Activated naive CD4-positive, alpha-beta T cell treated with anti-CD3 and anti-CD28 coated beads, Interleukin-2, amount 50 U/mL, for 16 hours (primary cell): ENCODE measurements at places on chromosomes 5 and 9.
A peak's percentile ranks its signal among the peaks of the same experiment; 100 is the strongest.

GRCh38 chr9:129336601-129337331 is 158.7 kb upstream of the IER5L start:
- DNase-seq, result peak; percentile 35

DNA sequence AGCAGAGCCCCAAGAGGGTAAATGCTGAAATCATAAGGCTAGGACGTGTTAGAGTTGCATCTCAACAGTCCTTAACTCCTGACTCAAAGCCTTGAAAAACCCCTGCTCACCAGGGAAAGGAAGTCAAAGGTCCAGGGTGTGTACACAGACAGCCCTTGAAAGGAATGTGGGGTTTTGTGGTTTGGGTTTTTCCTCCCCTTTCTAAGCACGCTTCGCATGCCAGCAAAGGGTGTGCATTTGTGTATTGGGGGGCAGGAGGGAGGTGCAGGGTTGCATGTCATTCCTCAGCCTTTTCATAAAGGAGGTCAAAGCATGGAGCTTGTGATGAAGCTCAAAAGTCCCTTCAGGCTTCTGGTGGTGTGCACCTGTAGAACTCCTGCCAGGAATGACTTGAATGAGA is 17.3 kb upstream of the XPA start:
- DNase-seq, result no peak

GRCh38 chr5:17014686-17015085 is 78.6 kb upstream of the MYO10 start:
- DNase-seq, result no peak

DNA sequence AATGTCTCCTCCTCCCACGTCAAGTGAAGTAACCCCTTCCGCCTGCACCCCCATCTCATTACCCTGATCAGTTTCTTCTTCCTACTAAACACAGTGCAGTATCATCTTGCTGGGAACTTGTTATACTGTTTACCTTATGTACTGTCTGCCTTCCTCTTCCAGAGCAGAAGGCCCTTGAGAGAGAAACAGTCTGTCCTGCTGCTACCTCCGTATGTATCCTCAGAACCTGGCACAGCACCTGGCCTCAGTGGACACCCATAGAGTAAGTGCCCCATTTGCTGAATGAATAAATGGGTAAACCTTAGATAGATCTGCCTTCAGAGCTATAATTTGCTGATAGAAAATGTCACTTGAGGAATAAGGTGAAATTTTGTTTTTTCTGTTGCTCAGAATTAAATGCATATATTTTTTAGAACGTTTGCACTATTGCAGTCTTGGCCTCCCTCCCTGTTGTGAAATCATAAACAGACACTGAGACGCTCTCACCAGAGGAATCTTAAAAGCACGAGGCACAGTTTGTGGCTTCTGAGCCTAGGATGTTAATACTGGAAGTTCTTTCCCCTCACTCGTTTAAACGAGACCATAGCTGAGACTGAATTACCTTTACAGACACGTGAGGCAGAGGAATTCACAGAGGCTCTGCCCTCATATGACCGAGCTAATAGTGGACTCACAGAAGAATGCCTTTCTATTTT is 223.1 kb upstream of the DAP start:
- no peak for DNase-seq

DNA sequence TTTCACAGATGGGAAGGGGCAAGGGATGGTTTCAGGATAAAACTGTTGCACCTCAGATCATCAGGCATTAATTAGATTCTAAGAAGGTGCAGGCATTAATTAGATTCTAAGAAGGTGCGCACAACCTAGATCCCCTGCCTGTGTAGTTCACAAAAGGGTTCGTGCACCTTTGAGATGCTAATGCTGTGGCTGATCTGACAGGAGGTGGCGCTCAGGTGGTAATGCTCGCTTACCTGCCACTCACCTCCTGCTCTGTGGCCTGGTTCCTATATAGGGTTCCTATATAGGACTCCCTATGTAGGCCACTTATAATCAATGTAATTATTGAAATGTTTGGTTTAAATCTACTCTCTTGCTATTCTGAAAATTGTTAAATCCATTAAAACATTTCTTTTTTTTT is 171.0 kb downstream of the MSX2 start:
- DNase-seq, result no peak

DNA sequence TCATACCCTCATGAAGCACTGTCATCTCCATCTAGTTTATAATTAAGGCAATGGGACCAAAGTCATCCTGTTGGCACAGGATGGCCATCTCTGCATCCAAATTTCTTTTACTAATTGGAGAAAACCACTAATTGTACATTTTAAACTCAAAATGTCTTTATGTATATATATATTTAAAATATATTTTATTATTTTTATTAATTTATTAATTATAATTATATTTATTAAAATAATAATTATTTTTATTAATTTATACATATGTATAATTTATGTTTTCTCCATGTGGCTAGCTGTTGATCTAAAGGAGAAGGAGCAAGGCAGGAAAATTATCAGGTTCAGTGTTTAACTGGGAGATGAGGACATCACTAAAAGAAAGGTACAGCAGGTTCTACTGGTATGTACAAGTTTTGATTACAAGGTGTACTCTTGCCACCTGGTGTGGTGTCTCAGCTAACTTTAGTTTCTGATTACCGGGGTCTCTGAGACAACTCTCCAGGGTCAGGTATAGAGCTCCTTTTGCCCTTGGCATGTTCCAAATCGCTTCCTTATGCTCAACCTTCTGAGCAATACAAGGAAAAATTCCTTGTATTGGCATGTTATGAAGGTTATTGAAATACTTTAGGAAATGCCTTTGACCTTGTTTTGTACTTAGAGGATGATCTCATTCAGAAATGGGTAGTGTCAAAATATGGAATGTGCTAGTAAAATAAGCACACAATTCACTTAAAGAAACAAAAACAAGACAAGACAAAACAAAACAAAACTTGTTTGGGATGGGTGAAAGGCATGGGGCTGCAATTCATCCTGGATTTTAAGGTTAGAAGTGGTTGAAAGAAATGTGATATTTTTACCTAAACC is 79.6 kb downstream of the GHR start:
- no peak for DNase-seq

DNA sequence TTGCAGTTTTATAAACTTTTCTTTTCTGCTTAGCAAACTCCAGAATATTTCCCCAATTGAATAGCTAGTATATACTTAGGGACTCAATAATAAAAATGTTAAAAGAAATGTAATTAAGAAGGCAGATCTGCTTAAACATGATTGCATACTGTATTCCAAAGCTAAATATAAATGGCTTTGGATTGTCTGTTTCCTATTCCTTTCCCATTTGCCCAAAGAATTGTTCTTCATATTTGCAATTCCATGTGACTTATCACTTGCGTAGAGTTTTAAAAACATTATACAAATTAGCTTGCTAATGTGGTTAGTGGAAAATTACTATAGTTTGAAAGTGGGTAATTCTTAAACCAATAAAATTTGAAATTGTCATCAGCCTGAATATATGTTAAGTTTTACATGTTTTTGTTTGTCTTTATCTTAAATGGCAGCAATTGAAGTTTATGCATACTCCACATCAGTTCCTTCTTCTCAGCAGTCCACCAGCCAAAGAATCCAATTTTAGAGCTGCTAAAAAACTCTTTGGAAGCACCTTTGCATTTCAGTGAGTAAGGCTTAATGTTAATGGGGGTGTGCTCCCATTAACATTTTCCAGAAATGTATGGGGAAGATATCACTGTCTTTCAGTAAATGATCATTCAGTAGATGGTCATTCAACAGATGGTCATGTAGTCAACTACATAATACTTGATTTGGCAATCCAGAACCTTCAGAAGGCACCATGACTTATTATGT is 161.2 kb downstream of the PARP8 start:
- no peak for DNase-seq

DNA sequence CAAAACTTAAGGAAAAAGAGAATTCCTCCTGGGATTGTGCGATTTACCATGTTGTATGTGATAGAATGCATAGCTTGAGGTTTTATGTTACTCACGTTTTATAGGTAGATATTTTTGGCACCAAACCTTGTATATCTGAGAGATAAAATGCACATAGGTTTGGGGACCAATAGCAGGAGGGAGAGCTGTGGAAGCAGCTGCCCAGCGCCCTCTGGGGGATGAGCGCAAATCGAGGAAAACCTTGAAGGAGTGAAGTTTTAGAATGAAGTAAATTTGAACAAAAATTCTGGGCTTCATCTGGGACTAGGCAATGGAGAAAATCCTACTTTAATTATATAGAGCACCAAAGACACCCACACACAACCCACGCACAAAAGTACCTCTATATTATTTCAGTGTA is 197.0 kb downstream of the ADCY2 start:
- no peak for DNase-seq

GRCh38 chr9:98886691-98887229 is 56.9 kb upstream of the COL15A1 start:
- DNase-seq, result no peak

GRCh38 chr9:72464857-72465592 is 56.4 kb upstream of the TMC1 start:
- no peak for DNase-seq

DNA sequence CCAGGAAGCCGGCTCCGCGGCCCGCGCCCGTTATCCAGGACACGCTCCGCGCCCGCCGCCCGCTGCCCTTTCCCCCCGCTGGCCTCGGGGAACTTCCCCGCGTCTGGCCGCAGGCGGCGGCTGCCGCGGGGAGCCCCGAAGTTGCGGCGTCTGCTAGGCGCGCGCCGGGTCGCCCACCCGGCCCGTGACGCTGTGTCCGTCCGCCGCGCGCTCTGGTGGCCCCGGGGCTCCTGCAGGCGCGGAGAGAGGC is 621 bp upstream of the GCNT4 start:
- DNase-seq, result no peak

DNA sequence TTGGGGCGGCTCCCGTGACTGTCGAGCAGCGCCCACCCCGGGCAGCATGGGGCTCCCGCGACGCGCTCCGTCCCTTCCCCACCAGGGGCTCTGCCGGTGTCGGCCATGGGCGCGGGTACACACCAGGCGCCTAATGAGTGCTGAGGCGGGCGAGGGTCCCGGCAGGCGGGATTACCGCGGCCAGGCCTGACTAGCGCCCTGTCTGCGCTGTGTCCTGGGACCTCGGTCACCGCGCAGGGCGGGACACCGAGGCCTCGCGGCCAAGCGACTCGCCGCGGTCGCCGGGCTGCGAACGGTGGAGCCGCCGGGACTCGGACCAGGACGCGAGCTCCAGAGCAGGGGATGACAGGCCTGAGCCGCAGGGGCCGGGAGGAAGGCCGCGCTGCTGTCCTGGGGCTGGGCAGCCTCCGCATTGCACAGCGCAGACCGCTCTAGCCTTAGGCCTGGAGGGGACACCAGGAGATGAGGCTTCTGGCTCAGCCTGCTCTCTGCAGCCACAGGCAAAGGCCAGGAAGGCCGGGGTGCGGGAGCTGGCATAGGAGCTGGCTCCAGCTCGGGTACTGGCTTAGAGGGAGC is 14.1 kb downstream of the LCN10 start:
- DNase-seq, result no peak

DNA sequence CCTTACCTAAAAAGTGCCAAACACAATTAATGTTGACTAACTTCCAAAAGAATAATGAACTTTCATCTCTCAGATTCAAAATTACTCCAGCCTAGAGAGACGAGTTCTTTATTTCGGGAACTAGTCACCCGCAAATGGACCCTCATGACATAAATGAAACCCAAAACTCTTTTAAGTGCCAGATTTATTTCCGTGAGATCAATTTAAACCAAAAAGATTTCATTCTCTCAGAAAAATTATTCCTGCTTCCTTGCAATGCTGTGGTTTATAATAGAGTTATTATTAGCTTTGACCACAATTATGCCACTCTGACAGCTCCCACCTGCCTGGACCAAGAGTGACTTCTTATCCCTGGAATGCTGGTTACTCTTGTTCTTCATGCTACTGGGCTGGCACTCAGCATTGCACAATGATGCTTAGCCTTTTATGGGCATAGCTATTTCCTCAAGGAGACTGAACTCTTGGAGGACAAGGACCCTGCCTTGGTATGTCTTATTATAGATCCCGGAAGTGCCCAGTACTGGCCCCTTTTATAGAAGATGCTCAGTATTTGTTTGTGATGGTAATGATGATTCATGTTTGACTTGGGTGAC is 183.5 kb downstream of the SNX18 start:
- no peak for DNase-seq

DNA sequence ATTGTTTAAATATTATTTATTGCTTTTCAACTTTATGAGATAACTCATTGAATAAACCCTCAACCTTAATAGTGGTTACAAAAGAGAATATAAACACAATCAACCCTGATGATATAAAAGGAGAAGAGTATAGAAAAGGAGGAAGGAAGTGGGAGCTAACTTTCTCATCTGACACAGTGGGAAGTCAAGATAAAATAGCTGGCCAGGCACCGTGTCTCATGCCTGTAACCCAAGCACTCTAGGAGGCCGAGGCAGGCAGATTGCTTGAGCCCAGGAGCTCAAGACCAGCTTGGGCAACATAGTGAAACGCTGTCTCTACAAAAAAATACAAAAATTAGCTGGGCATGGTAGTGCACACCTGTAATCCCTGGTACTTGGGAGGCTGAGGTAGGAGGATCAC is 93.5 kb downstream of the PPP2R2B start:
- DNase-seq, result no peak

DNA sequence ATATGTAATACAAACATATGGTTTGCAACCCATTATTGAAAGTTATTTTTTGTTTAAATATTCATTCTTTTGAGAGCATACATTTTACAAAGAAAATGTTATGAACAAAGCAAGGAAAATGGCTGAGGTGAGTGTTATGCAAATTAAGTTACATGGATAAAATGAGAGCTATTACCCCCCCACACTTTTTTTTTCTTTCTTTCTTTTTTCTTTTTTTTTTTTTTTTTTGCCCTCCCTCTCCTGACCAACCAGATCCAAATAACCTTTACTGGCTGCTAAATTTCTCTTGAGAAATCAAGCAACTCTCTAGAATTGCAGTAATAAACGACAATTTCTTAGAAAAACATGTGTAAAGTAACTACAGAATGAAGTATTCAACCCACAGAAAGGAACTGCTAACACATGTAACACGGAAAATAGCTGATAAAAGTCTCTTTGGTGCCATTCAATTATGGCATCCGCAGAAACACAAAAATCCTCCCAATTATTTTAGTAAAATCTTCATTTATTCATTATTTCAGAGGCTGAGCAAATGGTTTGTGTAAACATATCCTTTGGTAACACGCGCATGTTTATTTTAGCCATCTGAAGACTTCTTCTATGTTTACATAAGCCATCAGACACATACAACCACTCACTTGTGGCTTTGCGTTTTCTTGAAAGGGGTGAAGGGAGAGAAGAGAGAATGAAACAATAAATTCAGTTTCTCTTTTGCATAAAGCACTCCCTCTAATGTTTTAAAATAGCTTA is 216.1 kb downstream of the NFIB start:
- no peak for DNase-seq

GRCh38 chr5:54719384-54720283 is 202.1 kb downstream of the SNX18 start:
- DNase-seq, result no peak

GRCh38 chr5:146130440-146131045 is 25.2 kb upstream of the PLAC8L1 start:
- no peak for DNase-seq

GRCh38 chr5:57698086-57698485 is 215.5 kb upstream of the ACTBL2 start:
- no peak for DNase-seq

GRCh38 chr5:146049704-146050026 is 55.7 kb downstream of the PLAC8L1 start:
- DNase-seq, result no peak
